ENCODE measurements at places on chromosomes 7 and 10.
A peak's percentile ranks its signal among the peaks of the same experiment; 100 is the strongest.

GRCh38 chr10:75405598-75406461, 4.3 kb upstream of the ZNF503 start:
- no peak for DNase-seq

- no peak for DNase-seq
Observed at GRCh38 chr7:116571037-116571436, 46.2 kb downstream of the CAV1 start.

DNA sequence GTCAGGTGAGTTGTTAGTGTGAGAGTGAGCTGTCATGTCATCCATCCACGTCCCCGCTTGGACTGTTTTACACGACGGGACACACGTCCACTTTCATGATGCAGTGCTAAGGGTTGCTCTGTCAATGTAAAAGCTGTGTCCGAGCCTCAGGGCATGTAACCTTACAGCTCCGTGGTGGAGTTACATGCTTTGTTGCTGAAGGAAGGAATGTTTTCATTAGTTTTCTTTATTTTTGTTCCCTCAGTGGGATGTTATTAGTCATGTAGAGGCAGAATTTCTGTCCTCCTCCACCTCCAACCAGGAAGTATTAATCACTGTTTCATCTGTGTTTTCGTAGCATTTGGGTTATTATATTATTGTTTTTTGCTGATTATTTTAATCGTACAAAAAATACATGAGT, 88.6 kb downstream of the NRG3 start:
- no peak for DNase-seq

- no peak for DNase-seq
Observed at GRCh38 chr10:29612657-29613056, 22.1 kb downstream of the SVIL start.

GRCh38 chr10:606762-607544, 82.5 kb downstream of the DIP2C start:
- DNase-seq: no peak

DNA sequence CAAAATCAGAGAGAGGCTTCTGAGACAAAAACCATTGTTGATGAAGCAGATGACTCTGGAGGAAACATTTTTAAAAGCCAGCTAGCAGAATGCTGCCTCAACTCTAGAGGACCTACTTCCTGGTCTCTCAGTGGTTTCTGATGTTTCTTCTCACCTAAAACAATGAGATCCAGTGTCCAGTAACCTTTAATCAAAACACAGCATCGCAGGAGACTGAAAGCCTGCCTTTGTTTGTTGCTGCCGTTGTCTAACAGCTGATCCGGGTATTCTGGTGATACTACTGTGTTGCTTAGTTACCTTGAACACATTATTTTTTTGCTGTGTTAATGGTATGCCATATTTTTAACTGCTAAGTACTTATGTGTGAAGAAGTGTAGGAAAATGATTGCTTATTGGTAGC, 70.9 kb downstream of the WIPF3 start:
- no peak for DNase-seq

DNA sequence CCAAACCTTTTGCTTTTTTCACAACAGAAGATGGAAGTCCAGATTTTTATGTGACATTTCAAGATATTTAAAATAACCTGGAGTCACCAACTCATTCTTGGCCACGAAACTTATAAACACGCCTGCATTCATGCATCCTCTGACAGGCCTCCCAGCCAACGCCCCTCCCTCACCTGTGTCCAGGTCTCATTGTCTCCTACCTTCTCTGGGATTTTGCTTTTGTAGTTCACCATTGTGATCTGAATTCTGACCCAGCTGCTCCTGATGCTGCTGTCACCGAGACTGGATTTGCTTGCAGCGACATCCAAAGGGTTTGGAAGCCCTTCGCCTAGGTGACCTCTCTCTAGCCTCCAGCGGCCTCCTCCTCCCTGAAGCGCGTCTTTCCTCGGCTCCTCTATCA, 10.8 kb downstream of the ZNF467 start:
- DNase-seq: no peak

- no peak for DNase-seq
Observed at GRCh38 chr7:2736411-2736914, 48.5 kb downstream of the AMZ1 start.

- DNase-seq: peak; percentile 39
Observed at GRCh38 chr7:151085691-151086620, at the start of gene AGAP3. Gene AGAP3, plus strand, starts transcription at chr7:151086475. Its CDS starts 267 bp downstream, at chr7:151086742.

GRCh38 chr7:74038194-74038961, 10.4 kb downstream of the ELN start:
- DNase-seq: no peak

GRCh38 chr7:5198741-5199140, 8.7 kb downstream of the WIPI2 start:
- no peak for DNase-seq

DNA sequence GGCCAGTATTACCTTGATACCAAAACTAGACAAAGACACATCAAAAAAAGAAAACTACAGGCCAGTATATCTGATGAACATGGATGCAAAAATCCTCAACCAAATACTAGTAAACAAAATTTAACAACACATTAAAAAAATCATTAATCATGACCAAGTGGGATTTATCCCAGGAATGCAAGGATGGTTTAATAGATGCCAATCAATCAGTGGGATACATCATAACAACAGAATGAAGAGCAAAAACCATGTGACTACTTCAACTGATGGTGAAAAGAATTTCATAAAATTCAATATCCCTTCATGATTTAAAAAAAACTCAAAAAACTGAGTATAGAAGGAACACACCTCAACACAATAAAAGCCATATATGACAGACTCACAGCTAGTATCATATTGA, 25.2 kb upstream of the UBN2 start:
- DNase-seq: no peak

- DNase-seq: no peak
Observed at GRCh38 chr7:55288070-55288824, 76.9 kb upstream of the LANCL2 start.

GRCh38 chr7:20786779-20787659, at the start of gene SP8:
Gene SP8, minus strand, starts transcription at chr7:20786886. Its CDS starts 88 bp downstream, at chr7:20786798.
- DNase-seq: no peak

DNA sequence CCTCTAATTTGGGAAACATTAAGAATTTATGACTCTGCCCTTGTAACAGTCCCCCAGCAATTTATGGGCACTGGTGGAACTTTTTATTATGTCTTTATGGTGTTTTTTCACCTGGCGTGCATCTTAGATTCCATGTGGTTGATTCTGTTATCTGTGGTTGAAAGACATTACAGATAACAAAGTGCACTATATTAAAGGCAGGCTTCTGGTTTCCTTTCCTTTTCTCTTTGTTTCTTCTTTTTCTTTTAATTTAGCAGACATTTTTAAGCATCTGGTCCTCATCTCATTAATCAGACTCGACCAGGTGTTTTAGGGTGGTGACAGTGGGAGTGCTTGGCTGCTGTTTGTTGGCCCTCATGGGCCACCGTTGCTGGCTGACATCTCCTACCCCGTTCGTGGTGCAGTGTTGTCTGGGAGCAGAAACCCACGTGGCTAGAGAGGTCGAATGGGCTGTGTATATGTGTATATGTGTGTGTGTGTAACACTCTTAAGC, 77.4 kb downstream of the LRMDA start:
- DNase-seq: no peak

DNA sequence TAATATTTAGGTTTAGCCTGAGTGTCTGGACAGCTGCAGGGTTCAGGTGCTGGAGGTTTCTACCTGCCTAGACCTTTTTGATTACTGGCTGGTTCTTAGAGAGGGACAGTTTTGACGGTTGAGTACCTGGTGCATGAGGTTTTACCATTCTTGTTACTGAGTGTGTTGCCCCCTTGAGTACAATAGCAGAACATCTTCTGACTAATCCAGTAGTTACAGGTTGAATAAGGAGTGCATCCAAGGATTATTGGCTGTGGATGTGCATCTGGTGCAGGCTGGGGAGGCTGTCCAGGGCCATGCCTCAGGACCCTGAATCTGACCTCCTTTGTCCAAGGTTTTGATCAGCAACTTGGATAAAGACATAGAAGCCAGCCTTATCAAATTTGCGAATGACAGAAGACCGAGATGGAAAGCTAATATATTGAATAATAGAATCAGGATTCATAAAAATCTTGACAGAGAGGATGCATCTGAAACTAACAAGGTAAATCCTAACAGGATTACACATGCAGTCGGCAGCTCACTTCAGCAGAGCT, 23.1 kb downstream of the PLPP4 start:
- no peak for DNase-seq

GRCh38 chr10:71582506-71583475, 136.8 kb downstream of the C10orf105 start:
- DNase-seq: no peak

DNA sequence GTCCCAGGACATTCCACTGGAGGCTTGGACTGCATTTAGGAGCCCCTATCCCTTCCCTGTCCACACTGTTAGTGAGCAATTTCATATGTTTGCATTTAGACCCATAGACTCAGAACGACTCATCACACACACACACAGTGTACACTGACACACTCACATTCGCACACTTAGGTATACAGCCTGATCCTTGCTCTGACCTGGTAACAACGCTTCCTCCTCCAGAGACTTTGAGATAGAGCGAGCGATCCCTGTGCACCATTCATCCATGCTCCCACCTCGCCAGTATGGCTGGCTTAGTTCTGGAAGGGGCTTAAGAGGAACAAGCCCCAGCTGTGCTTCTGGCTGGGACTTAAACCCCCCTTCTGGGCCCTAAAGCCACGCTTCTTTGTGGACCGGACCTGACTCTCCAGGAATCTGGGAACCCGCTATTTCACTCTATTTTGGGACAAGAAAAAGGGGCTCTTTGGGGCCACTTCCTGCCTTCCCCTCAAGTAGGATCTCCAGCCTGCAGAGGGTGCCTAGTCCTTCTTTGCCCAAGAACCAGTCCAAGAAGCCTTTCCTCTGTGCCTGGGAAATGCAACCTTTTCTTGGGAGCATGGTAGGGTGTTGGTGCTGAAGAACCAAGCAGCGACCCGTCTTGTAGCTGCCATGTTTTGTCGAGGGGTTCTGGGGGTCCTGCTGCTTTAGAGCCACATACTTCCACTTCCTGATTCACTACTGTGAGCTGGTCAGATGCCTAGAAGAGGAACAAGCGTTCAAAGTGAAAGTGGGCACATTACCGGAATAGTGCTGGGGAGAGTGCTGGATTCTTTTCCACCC, 1.1 kb upstream of the HOXA13 start:
- no peak for DNase-seq

DNA sequence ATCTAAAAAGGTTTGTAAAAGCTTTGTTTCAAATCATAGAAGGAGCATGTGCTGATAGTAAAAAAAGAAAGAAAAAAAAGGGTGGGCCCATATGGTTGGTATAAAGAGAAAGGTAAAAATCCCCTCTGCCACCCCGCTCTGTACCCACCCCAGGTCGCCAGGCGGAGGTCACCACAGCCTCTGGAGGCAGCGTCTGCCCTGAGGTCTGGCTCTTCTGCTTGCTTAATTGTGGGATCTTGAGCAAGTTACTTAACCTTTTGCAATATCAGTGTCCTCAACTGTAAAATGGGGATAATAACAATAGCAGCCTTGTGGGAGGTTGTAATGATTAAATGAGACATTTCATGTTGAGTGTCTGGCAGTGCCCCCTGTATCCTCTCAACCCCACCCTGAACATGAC, 10.7 kb upstream of the PCBD1 start:
- no peak for DNase-seq

- no peak for DNase-seq
Observed at GRCh38 chr10:35890676-35891495, 248.8 kb upstream of the FZD8 start.

- DNase-seq: no peak
Observed at GRCh38 chr10:29725133-29725720, 90.5 kb upstream of the SVIL start.

- no peak for DNase-seq
Observed at GRCh38 chr10:110490640-110491039, 7.1 kb upstream of the DUSP5 start.

- DNase-seq: no peak
Observed at GRCh38 chr10:10489076-10489475, 528.6 kb upstream of the CELF2 start.

DNA sequence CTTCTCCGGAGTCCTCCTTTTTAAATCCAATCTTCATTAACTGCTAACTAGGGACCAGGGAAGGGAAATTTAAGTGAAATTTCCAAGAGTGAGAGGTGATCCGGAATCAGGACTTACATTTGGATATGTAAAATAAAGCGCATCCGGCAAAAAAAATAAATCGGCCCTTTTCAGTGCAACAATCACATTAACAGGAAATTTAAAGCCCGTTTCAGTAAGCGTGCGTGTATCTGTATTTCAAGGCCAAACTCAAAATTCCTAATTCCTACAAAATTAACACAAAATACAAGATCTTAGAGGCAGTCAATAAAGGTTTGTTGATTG, 771 bp downstream of the DNAJC9 start:
- DNase-seq: no peak

DNA sequence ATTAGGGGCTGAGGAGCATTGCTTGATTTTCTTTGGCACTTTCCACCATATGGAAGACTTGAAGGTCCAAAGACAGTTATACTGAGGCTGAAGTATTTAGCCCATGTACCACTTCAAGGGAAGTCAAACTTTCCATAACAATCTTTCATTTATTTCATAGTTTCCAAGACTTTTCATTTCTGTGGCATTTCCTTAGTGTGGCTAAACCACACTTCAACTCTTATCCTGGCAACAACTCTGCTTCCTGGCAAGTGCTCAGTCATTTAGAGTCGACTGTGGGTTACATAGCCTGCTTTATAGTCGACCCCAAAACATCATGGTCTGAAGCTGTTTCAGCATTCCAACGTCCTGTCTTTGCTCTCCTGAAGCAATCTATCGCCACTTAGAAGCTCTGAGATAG, 343.0 kb upstream of the SEMA3D start:
- DNase-seq: no peak

- no peak for DNase-seq
Observed at GRCh38 chr10:110398419-110399105, 93.8 kb upstream of the SMNDC1 start.

DNA sequence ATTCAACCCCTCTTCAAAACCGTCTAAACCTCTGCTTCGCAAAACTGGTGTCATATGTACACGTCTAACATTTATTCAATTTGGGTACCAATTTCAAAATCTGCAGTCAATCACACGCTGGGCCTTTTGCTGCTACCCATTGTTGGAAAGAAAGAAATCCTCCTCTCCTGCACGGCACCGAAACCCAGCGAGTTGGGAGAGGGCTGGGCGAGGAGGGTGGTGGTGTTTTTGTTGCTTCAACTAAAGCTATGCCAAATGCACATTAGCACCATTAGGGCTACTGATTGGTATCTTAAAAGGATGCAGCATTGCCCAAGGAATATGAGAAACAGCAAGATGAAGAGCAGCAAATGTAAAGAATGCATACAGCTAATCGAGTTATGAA, 7.8 kb downstream of the EBF3 start:
- no peak for DNase-seq

GRCh38 chr7:69814421-69814962, 216.2 kb downstream of the AUTS2 start:
- no peak for DNase-seq

DNA sequence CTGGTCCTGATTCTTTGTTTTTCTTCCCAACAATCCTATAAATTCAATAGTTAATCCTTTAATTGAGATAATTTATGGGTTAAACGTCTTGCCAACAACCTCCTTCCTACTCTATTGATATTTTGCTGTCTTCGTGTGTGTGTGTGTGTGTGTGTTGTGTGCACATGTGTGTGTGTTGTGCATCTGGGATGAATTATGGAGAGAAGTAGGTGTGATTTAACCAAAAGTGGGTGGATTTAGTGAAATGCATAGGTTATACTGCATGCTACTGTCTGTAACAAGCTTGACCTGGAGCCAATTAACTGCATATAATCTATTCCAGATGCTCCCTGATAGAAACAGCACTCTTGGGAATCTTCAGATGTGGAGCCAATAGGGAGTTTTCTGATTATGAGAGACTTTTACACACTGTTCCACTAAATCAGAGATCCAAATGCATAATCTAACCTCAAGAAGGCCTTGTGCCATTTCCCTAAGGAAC, 61.2 kb downstream of the SEMA3D start:
- no peak for DNase-seq
